Fibroblast of the conjunctiva (primary cell): ENCODE measurements at places on chromosomes 16 and 17.

DNA sequence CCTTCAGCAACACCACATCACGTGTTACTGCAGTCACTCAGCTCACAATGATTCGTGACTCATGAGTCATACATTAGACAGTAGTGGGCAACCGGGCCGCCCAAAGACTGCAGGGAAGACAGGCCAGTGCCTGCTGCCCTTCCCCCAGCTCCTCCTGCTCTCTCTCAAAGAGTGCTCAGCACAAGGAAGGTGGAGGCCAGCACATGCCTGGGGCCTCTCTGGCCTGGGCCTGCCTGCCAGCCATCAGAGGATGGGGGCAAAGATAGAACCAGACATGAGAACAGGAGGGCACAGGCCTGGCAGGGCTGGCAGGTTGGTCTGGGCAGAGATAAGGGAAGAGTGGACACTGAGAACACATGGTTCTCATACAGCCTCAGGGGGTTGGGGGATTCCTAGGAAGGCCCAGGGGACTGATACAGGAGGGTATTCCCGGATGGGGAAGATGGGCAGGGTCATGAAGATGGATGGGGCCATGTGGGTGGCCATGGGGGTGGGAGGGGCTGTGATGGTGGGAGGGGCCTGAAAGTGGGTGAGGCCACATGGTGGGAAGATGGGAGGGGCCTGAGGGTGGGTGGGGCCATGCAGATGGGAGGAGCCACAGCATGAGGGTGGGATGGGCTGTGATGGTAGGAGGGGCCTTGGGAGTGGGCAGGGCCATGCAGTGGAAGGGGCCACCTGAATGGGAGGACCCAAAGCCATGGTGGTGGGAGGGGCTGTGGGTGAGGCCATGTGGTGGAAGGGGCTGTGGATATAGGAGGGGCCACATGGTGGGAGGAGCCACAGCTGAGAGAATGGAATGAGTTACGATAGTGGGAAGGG lies 29.0 kb downstream of the KATNB1 start:
- peak; percentile 53 for DNase-seq

GRCh38 chr17:62105357-62105756 lies 40.3 kb upstream of the MED13 start:
- DNase-seq = no peak

- DNase-seq = no peak
Measured at GRCh38 chr17:62657690-62658089, 30.2 kb downstream of the MRC2 start.

DNA sequence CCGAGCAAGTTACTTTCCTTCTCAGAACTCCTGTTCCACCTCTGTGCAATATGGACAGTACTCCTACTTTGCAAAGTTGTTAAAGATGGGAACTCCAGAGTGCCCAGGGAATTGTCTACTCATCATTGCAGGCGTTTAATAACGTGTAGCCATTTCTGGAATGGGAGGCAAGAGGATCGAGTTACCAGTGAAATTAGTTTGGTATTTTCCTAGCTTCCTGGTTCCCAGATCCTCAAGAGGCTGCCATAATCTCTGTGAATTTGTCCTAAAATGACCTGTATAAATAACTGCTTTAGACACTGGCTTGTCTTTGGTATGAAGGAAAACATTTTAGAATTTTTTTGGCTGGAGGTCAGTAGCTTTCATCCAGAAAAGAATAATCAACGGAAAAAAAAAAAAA lies 27.7 kb downstream of the WWOX start:
- peak; percentile 23 for DNase-seq

DNA sequence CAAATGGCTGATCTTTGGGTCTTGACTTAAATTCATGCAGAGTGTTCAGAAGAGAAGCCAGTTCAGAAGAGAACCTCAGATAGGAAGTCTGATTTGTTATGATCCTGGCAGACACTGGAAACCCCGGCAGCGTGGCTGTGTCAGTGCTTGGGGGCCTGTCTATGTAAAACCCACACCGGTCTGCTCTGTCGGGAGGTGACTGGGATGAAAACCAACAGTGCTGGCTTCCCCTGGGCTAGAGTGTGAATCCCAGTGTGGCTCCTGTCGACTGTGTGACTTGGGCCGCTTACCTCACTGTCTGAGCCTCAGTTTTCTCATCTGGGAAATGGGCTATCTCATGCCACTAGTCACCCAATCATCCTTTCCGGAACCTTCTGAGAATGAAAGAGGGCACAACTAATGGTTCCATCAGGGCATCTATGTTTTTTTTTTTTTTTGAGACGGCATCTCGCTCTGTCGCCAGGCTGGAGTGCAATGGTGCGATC lies 92.4 kb downstream of the FOXL1 start:
- no peak for DNase-seq

- DNase-seq = no peak
Measured at GRCh38 chr17:9788601-9789000, 2.8 kb downstream of the DHRS7C start.

DNA sequence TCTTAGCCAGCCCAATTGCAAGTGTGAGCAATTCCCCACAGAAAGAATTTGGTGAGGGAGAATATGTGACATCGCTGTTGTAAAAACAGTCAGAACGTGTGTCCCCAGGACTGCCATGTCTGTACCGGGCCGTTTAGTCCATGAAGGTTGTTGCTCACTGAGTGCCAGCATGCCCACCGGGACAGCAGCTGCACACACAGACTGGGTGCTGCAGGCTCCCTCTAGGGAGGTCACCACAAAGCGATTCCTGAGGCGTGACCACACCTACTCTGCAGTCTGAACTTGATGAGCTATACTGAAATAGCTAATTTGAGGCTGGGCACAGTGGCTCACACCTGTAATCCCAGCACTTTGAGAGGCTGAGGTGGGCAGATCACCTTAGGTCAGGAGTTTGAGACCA lies 44.1 kb upstream of the ADORA2B start:
- no peak for DNase-seq

DNA sequence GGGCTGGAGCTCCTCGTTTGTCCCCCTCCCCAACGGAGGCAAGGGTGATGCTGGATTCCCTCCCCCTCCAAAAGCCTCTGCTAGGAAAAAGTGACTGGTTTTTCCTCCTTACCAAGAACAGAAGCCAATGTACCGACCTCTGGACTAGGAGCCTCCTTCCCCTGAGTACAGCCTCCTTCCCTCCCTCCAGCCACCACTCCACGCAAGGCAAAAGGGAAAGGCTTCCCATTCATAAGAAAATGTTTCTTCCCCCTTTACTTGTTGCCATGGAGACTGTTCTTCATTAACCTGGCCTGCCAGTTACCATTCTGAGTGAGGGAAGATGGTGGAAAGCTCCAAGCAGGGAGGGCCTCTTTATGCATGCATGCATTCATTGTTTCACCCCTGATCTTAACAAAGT lies 4.3 kb upstream of the PIMREG start:
- DNase-seq = no peak

- no peak for DNase-seq
Measured at GRCh38 chr16:60170196-60170595, 1436.1 kb upstream of the GOT2 start.

GRCh38 chr17:34637548-34638525 lies 58.5 kb downstream of the TMEM132E start:
- DNase-seq = peak; percentile 48

- no peak for DNase-seq
Measured at GRCh38 chr16:52227851-52228250, 319.1 kb downstream of the TOX3 start.

DNA sequence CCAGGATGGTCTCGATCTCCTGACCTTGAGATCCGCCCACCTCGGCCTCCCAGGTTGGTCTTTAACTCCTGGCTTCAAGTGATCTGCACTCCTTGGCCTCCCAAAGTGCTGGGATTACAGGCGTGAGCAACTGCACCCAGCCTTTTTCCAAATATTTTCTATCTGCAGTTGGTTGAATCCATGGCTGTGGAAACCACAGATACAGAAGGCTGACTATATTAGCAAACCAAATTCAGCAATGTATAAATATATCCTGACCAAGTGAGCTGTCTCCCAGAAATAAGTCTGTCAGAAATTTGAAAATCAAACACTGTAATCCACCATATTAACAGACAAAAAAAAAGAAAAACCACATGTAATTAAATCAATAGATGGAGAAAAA lies 9.6 kb downstream of the CFDP1 start:
- no peak for DNase-seq

- DNase-seq = no peak
Measured at GRCh38 chr17:73284354-73284753, 22.7 kb upstream of the CPSF4L start.

- DNase-seq = no peak
Measured at GRCh38 chr17:79777894-79778503, at the start of gene CBX2. CBX2 (plus strand) TSS chr17:79778148; CDS start chr17:79778236, 88 bp downstream.
